ENCODE measurements at places on chromosomes 6 and 20. TPM values are rescaled to one million over a fixed set of nuclear protein-coding genes. Genes with fewer than 3 reads are reported as not detected.

Gene OLIG3
- total RNA-seq, result not detected

Gene OR2H2
- not detected for total RNA-seq

Gene LBP
- total RNA-seq, result 0.44 TPM

Gene LY6G6D
- not detected for total RNA-seq

Gene EPHA7
- total RNA-seq, result 4.6 TPM

Gene SIRPD
- total RNA-seq, result 0.69 TPM

Gene SGK2
- total RNA-seq, result 1.2 TPM

Gene RPS21
- 788 TPM for total RNA-seq

Gene SCRT2
- not detected for total RNA-seq

- H3K4me1 ChIP-seq, result no peaks in the 10 kb centered on the region
- no peak for DNase-seq
- no peak overlapping the region for H3K4me3 ChIP-seq
- no peak overlapping the region for H3K27ac ChIP-seq
Measured at GRCh38 chr20:37775200-37775599, 81.4 kb downstream of the CTNNBL1 start.

- no peak within 1 kb of the TSS for H3K27ac ChIP-seq
- peaks cover 34% of the 10 kb centered on the region for H3K27me3 ChIP-seq
- H3K36me3 ChIP-seq, result no peaks in the 10 kb centered on the region
- DNase-seq, result peak; percentile 89
- H3K4me1 ChIP-seq, result peaks cover 22% of the 10 kb centered on the region
Measured at GRCh38 chr6:166308033-166308768, at the start of gene PRR18. TSS of gene PRR18 (minus strand) at chr6:166308392. CDS start at chr6:166308142, 250 bp downstream.

DNA sequence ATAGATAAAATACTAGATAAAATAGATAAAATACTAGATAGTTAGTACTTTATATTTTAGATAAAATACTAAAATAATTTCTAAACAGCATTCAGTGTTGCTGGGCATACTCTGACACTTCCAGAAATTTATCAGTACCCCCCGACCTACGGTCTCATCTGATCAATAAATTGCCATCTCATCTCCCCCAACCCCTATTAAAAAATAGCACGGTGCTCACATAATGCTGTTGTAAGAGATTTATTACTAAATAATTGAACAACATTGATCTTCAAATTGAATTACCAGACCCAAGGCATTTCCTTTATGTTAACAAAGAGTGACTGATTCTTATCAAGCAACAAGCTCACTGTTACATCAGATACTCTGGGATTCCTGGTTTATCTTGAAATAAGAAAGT, 300.9 kb downstream of the CBLN4 start:
- DNase-seq, result no peak
- H3K27me3 ChIP-seq, result no peaks in the 10 kb centered on the region
- H3K27ac ChIP-seq, result no peak overlapping the region
- no peaks in the 10 kb centered on the region for H3K36me3 ChIP-seq

GRCh38 chr20:58942549-58942948, 38.5 kb upstream of the NELFCD start:
- H3K36me3 ChIP-seq, result no peaks in the 10 kb centered on the region
- no peak overlapping the region for H3K4me3 ChIP-seq
- DNase-seq, result no peak
- H3K27me3 ChIP-seq, result no peaks in the 10 kb centered on the region
- no peak overlapping the region for H3K27ac ChIP-seq

- H3K27ac ChIP-seq, result no peak overlapping the region
- no peak for DNase-seq
- no peaks in the 10 kb centered on the region for H3K36me3 ChIP-seq
- H3K27me3 ChIP-seq, result no peaks in the 10 kb centered on the region
Measured at GRCh38 chr20:17794400-17794799, 94.6 kb downstream of the BANF2 start.

DNA sequence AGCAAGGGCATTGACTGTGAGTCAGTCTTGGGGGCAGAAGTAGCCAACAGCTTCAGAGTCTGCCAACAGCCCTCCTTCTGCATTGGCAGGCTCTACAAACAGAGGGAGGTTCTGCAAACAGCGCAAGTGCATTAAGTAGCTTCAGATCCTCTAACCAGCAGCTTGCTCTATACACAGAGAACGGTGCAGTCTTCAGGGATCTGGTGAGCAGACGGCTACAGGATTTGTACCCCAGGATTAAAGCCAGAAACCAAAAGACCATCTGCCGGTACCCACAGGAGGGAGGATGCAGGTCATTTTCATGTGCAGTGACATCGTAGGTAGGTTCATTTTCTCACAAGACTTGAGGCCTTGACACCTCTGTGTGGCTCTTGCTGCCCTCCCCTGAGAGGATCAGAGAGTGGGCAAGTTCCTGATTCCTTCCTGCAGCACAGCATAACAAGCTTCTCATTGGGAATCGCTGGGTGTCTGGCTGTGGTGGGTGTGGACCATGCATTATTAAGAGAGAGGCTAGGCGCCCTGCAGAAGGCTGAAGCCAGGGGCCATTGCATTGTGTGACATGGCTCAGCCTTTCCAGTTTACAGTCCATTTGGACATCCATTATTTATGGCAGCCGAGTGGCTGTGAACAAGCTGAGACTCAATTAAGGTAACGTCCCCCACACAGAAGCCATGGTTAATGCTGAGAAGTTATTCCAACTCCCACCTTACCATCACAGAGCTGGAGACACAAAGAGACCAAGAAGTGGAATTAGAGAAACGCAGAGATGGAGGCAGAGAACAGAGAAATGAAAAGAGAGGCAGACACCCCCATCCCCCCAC, 250.0 kb downstream of the LRFN2 start:
- no peaks in the 10 kb centered on the region for H3K36me3 ChIP-seq
- H3K27me3 ChIP-seq, result no peaks in the 10 kb centered on the region
- DNase-seq, result no peak
- H3K4me3 ChIP-seq, result no peak overlapping the region
- no peaks in the 10 kb centered on the region for H3K4me1 ChIP-seq

DNA sequence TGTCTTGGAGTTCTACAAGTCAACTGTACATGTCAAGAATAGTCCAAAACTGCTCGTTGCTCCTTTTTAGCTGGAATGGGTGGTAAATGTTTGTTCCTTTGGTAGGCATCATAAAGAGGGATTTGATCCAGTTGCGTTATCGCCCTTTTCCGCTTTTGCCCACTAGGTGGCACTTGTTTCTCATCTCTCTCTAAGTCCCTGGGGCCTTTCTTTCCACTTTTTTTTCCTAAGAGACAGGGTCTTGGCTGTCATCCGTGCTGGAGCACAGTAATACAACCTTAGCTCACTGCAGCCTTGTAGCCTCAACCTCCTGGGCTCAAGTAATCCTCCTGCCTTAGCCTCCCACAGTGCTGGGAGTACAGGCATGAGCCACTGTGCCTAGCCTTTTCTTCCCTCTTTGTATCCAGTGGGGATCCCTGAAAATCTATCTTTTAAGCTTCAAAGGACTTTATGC, 20.7 kb downstream of the GTPBP2 start:
- peaks cover 16% of the 10 kb centered on the region for H3K36me3 ChIP-seq
- no peak overlapping the region for H3K27ac ChIP-seq
- H3K4me1 ChIP-seq, result peaks cover 8% of the 10 kb centered on the region
- H3K4me3 ChIP-seq, result no peak overlapping the region
- no peaks in the 10 kb centered on the region for H3K27me3 ChIP-seq
- peak; percentile 68 for DNase-seq

GRCh38 chr20:51206032-51206662, 183.2 kb upstream of the KCNG1 start:
- no peak for DNase-seq
- no peak overlapping the region for H3K27ac ChIP-seq
- no peaks in the 10 kb centered on the region for H3K27me3 ChIP-seq
- H3K36me3 ChIP-seq, result no peaks in the 10 kb centered on the region
- H3K4me3 ChIP-seq, result no peak overlapping the region

GRCh38 chr6:150177952-150178520, 35.2 kb downstream of the PPP1R14C start:
- H3K36me3 ChIP-seq, result no peaks in the 10 kb centered on the region
- DNase-seq, result no peak
- no peaks in the 10 kb centered on the region for H3K27me3 ChIP-seq
- no peak overlapping the region for H3K27ac ChIP-seq
- H3K4me1 ChIP-seq, result peaks cover 17% of the 10 kb centered on the region

- H3K27ac ChIP-seq, result no peak overlapping the region
- no peak overlapping the region for H3K4me3 ChIP-seq
- no peaks in the 10 kb centered on the region for H3K36me3 ChIP-seq
- DNase-seq, result no peak
- H3K4me1 ChIP-seq, result peaks cover 9% of the 10 kb centered on the region
Measured at GRCh38 chr20:11227602-11228001, 553.8 kb upstream of the JAG1 start.

GRCh38 chr20:56433880-56434255, 21.8 kb downstream of the CASS4 start:
- H3K4me3 ChIP-seq, result no peak overlapping the region
- no peaks in the 10 kb centered on the region for H3K27me3 ChIP-seq
- H3K27ac ChIP-seq, result peak overlapping the region; percentile 58
- no peaks in the 10 kb centered on the region for H3K36me3 ChIP-seq

- H3K4me3 ChIP-seq, result no peak overlapping the region
- no peaks in the 10 kb centered on the region for H3K27me3 ChIP-seq
- no peaks in the 10 kb centered on the region for H3K4me1 ChIP-seq
- no peaks in the 10 kb centered on the region for H3K36me3 ChIP-seq
- DNase-seq, result no peak
Measured at GRCh38 chr6:131443014-131443413, 130.0 kb upstream of the ARG1 start.

- H3K36me3 ChIP-seq, result peaks cover 9% of the 10 kb centered on the region
- no peaks in the 10 kb centered on the region for H3K27me3 ChIP-seq
- no peaks in the 10 kb centered on the region for H3K4me1 ChIP-seq
- H3K4me3 ChIP-seq, result no peak overlapping the region
Measured at GRCh38 chr6:130076512-130076911, 58.1 kb downstream of the L3MBTL3 start.

DNA sequence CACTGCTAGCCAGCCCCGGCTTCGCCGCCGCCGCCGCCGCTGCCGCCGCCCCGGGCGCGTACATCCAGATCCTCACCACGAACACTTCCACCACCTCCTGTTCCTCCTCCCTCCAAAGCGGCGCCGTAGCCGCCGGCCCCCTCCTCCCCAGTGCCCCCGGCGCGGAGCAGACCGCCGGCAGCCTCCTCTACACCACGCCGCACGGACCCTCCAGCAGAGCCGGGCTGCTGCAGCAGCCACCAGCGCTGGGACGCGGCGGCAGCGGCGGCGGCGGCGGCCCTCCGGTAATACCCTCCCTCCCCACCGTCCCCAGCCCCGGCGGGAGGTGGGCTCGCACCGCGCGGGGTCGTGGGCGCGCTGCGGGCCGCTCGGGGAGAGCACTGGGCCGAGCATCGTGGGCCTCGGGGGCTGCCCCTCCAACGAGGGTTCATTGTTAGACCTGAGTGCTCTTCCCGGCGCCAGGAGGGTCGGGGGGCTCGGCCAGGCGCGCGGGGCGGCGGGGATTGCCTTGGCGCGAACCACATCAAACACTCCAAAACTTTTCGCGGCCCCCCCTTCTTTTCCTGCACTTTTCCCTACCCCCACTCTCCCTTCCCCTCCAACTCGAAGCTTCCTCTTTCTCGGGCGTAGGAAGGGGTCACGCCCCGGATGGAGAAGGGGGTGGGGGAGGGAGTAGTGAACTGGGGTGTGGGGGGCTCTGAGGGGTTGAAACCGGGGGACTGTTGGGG, 827 bp downstream of the E2F3 start:
- peak overlapping the region; percentile 96 for H3K27ac ChIP-seq
- peak overlapping the region; percentile 37 for H3K4me3 ChIP-seq
- H3K4me1 ChIP-seq, result peaks cover 39% of the 10 kb centered on the region
- peak; percentile 92 for DNase-seq
- no peaks in the 10 kb centered on the region for H3K27me3 ChIP-seq
- no peaks in the 10 kb centered on the region for H3K36me3 ChIP-seq

DNA sequence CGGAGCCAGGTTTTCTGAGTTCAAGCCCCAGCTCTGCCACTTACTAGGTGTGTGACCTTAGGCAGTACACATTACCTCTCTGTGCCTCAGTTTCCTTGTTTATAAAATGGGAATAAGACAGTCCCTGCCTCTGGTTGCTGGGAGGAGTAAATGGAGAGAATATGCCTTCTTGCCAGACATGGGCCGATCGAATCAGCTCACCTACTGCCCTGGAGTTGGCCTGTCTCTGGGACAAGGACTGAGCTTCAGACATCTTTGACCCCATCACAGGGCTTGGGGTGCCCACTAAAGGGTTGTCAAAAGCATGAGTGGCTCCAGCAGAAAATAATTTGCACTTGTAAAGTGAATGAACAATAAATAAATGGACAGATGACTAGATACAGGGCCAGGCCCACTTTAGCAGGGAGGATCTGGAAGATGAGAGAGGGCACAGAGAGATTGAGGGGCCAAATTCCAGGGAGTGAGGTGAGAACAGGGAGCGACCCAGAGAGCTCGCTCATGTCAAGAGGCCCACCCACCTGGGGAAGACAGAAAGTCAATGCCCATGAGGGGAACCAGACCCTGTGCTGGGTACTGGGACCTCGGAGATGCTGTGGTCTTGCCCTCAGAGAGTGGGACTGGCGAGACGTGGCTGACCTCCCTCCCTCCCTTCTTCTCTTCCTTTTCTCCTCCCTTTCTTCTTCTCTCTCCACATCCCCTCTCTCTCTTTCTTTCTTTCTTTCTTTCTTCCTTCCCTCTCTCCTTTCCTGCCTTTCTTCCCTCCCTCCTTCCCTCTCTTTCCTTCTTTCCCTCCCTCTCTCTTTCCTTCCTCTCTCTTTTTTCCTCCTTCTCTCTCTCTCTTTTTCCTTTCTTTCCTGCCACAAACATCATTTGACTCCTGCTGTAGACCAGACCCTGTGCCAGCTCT, 3.9 kb upstream of the BPIFA2 start:
- H3K27ac ChIP-seq, result no peak overlapping the region
- no peaks in the 10 kb centered on the region for H3K36me3 ChIP-seq
- H3K4me1 ChIP-seq, result no peaks in the 10 kb centered on the region
- DNase-seq, result no peak
- no peaks in the 10 kb centered on the region for H3K27me3 ChIP-seq
- H3K4me3 ChIP-seq, result no peak overlapping the region

- no peak for DNase-seq
- peaks cover 21% of the 10 kb centered on the region for H3K4me1 ChIP-seq
- H3K36me3 ChIP-seq, result no peaks in the 10 kb centered on the region
- H3K4me3 ChIP-seq, result no peak overlapping the region
- H3K27ac ChIP-seq, result no peak overlapping the region
Measured at GRCh38 chr6:144378437-144378836, 93.3 kb downstream of the UTRN start.

- no peaks in the 10 kb centered on the region for H3K27me3 ChIP-seq
- no peaks in the 10 kb centered on the region for H3K36me3 ChIP-seq
- no peaks in the 10 kb centered on the region for H3K4me1 ChIP-seq
Measured at GRCh38 chr6:131979515-131980337, 28.6 kb upstream of the CCN2 start.
